Activated T-cell treated with anti-CD3 and anti-CD28 coated beads, Interleukin-2, amount 50 U/mL, for 72 hours (primary cell): ENCODE measurements at places on chromosomes 5 and 9.
A peak's percentile ranks its signal among the peaks of the same experiment; 100 is the strongest.

- no peak for DNase-seq
Measured at GRCh38 chr5:135710045-135710675, 124.3 kb upstream of the SLC25A48 start.

DNA sequence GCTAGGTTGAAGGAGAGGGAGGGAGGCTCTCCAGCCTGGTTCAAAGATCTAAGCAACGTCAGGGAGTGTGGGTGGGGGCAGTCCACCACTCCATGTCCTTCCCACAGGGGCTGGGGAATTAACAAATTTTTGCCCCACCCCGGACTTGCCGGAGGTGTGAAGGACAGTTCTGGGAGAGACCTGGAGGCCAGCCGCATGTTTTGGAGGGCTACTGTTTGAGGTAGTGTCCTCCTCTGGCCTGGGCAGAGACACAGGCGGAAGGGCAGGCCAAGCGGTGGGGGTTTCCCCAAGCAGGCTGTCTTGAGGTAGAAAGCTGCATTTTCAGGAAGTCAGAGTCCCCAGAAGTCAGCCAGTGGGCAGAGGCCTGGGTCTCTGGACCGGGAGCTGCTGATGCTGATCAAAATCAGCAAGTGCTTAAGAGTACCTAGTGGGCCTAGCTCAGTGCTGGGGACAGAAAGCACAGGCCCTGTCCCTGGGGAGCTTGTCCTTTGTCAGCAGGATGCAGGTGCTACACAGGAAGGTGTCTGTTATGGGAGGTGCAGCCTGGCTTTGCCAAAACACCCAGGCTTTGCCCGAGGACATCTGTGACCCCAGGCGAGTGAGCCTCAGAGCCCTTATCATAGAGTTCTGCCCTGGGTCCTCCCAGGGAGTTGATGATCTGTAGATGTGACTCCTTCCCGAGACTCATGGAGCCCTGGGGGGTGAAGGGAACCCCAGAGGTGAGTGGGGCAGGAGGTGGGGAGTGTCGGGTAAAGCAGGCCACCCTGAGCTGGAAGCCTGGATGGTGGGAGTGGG, 18.5 kb downstream of the JADE2 start:
- peak; percentile 61 for DNase-seq

GRCh38 chr5:62030326-62030725, 275.7 kb upstream of the KIF2A start:
- no peak for DNase-seq

- DNase-seq = no peak
Measured at GRCh38 chr9:73199886-73200285, 48.2 kb downstream of the ANXA1 start.

DNA sequence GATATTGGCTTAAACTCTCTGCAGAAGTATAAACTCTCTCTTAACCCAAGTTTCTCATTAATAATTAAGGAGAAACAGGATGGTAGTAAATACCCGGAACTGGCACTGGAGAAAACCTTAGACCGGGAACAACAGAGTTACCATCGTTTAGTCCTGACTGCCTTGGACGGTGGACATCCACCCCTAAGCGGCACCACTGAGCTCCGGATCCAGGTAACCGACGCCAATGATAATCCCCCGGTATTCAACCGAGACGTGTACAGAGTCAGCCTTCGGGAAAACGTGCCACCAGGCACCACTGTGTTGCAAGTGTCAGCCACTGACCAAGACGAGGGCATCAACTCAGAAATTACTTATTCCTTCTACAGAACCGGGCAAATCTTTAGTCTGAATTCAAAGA, 861 bp downstream of the PCDHGB5 start:
- no peak for DNase-seq

DNA sequence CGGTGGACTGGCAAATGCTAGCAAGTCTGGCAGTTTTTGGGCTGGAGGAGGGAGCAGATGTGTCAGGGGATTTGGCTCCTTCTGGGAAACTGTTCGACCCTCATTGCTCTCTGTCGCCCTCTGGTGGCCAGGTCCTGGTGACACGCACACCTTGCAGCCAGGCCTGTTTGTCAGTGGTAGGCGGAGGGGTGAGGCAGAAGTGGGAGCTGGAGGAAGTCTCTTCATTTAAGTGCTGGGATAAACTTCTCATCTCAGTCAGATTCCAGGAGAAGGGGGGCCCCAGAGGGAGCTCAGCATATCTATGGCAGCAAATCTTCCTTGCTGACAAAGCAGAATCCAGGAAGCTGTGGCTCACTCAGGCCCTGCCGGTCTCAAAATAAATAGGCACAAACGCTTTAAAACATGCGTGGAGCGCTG, 326.5 kb downstream of the ZSWIM6 start:
- peak; percentile 85 for DNase-seq

DNA sequence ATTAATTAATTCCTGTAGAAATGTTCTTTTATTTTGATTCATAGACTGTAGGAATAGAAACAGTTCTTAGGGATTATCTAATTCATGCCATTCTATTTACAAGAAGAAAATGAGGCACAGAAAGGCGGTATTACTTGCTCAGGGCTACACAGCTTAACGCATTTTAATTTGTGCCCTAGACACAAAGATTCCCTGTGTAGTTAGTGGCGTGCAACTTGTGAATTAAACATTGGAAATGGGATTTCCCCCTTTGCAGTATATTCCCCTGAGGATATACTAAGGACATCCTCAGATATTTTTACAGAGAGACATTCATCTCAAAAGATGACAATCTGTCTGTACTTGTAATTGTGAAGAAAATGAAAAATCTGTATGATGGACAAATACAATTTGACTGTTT, 108.1 kb downstream of the SGCD start:
- DNase-seq = no peak

DNA sequence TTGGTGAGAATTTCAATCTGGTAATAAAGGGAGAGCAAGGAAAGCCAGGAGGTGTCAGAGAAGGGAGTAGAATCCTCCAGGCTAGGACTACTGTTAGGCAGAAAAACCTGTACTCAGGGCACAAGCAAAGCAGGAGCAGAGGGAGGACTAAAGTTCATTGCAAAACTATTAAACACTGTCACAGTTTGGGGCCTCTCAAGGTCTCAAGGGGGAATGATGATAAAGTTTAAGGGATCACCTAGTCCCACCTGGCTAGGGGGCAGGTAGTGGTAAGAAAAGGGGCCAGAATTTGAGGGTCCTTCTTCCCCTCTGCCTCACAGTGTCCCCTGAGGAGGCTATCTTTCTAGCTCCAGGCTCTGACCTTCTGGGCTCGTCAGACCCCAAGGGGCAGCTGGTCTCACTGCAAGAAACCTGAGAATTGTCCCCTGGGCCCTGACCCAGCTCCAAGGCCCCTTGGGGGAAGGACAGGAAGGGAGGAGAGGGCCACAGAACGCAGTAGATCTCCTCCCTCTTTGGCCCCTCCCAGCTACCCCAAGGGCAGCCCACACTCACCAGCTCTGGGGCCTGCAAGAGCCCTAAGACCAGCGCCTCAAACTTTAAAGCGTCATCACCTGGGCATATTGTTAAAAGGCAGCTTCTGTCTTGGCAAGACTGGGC, 974 bp downstream of the CCDC69 start:
- peak; percentile 71 for DNase-seq

GRCh38 chr5:1804001-1804690, 2.9 kb downstream of the NDUFS6 start:
- no peak for DNase-seq

DNA sequence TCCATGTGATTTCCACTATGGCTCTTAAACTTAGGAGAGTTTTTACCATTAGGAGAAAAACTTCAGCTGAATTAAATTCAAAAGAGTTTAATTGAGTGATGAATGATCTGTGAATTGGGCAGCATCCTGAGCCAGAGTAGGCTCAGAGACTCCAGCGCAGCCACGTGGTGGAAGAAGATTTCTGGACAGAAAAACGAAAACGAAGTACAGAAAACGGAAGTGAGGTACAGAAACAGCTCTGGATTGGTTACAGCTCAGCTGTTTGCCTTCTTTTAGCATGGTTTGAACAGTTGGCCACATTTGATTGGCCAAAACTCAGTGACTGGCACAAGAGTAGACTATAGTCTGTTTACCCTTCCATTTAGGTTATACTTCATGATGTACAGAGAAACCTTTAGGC, 69.2 kb upstream of the PLPP1 start:
- no peak for DNase-seq

DNA sequence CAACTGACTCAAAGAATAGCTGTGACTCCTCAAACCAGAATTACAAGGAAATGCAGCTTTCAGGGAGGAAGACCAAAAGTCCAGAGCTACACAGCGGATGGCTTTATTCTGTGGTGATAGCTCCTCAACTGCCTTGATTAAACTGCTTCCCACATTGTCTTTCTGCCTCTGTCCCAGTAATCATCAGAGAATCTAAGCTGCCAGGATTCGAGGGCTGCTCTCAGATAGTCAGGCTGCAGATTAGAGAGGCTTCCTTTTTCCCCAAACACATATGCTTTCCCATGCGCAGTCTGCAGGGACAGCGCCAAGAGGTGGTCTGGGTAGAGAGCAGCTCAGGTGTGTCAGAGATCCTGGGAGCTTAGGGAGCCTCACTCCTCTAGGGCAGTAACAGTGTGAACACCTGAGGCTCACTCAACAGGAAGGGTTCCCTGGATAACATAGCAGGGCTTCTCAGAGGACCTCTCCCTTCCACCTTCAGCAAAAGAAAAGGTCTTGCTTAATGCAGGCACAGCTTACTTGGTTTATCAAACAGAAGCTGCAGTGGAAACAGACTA, 439.9 kb upstream of the TLE4 start:
- no peak for DNase-seq

- DNase-seq = peak; percentile 36
Measured at GRCh38 chr5:80140496-80140895, 105.3 kb downstream of the THBS4 start.

DNA sequence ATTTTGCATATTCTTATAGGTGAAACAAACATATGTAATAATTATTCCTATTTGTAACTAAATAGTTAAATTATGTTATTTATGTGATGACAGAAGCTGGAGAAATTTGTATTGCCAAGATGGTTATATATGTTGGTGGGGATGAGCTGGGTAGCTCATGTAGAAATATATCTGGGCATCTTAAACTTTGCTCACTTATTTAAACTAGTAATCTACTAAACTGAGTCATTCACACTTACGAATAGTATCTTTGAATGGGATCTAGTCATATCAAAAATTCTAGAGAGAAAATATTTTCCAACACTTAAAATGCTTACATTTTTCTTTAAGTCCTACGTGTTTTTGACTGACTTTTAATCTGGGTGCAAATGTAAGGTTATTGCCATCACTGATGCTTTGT, 44.6 kb upstream of the EIF4EBP3 start:
- no peak for DNase-seq

DNA sequence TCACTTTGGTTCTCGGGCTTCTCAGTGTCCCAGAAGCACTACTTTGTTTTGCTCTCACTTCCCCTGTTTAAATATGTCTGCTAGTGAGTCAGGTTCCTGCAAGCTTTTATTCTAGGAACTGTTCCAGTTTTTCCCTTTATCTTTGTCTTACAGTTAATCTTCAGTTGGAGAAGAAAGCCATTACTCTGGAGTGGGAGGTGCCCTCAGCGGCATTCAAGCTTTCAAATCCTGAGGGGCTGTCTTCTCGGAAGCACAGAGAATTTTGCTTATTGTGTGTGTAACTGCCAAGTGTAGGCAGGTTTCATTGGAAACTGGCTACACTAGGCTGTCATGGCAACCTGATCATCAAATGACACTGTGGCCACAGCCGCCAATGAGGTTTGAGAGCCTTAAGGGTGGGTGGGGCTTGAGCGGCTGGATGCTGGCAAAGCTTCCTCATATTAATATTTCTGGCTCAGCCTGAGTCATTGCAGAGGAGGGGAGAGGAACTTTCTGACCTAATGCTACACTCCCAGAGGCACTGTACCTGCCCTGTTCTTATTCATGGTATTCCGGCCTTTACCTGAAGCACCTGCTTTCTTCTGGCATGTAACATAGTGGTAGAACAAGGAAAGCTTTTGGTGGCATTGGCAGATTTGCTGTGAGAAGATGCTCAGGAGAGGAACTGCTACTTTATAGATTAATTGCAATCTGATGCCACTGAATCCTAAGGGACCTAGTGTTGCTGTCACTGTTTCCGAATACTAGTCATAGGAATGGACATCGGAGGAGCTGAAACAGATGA, 26.3 kb downstream of the SLC25A25 start:
- peak; percentile 79 for DNase-seq
